Left ventricle myocardium superior (tissue), 1 donor: ENCODE measurements at places on chromosomes 2 and 18.
A peak's percentile ranks its signal among the peaks of the same experiment; 100 is the strongest.

DNA sequence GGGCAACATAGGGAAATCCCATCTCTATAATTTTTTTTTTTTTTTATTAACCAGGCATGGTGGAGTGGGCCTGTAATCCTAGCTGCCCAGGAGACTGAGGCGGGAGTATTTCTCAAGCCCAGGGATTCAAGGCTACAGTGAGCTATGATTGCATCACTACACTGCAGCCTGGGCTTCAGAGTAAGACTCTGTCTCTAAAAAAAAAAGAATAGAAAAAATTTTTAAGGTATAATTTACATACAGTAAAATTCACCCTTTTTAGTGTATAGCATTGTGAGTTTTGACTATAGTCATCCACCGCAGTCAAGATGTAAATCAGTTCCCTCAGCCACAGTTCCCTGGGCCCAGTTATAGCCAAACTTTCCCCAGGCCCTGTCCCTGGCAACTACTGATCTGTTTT is 57.1 kb upstream of the MSH6 start:
- DNase-seq: no peak

DNA sequence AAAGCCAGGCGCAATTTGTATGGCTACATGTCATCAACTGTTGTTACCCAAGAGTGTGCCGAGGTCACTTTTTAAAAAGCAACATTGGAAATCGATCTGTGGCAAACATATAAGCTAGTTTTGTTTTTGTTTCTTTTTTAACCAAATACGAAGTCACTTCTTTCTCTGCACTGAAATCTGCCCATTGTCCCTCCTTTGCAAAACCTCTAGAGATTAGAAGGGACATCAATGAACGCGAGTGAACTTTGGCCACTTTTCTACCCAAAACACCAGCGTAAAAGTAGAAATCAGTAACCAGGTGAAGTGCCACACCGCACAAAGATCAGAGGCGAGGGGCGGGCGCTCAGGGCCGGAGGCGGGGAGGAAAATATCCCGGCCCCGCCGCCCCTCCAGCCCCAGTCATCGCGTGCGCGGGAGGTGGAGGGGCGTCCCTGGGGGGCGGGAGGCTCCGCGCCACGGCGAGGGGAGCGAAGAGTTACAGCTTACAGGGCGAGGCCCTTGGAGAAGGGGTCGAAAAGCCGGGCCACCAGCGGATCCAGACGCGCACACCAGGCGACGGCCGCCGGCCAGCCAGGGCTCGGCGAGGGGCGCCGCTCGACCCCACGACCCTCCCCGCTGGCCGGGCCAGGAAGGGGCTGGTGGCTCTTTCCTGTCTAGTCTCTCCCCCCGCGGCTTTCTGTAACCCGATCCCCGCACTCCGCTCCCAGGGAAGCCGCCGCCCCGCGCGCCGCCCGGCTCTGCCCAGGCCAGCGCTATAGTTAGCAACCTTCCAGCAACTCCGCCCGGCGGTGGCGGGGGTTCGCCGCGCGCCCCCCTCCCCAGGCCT is 993 bp downstream of the RBMS1 start:
- DNase-seq: peak; percentile 88

DNA sequence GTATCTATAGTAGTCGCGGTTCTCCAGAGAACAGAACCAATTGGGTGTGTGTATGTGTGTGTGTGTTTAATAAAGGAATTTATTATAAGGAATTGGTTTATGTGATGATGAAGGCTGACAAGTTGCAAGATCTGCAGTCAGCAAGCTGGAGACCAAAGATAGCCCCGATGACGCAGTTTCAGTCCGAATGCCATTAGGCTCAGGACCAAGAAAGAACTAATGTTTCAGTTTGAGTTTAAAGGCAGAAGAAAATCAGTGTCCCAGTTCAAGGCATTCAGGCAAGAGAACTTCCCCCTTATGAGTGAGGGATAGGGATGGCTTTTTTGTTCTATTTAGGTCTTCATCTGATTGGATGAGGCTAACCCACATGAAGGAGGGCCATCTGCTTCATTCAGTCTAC is 221.6 kb downstream of the HNMT start:
- no peak for DNase-seq

DNA sequence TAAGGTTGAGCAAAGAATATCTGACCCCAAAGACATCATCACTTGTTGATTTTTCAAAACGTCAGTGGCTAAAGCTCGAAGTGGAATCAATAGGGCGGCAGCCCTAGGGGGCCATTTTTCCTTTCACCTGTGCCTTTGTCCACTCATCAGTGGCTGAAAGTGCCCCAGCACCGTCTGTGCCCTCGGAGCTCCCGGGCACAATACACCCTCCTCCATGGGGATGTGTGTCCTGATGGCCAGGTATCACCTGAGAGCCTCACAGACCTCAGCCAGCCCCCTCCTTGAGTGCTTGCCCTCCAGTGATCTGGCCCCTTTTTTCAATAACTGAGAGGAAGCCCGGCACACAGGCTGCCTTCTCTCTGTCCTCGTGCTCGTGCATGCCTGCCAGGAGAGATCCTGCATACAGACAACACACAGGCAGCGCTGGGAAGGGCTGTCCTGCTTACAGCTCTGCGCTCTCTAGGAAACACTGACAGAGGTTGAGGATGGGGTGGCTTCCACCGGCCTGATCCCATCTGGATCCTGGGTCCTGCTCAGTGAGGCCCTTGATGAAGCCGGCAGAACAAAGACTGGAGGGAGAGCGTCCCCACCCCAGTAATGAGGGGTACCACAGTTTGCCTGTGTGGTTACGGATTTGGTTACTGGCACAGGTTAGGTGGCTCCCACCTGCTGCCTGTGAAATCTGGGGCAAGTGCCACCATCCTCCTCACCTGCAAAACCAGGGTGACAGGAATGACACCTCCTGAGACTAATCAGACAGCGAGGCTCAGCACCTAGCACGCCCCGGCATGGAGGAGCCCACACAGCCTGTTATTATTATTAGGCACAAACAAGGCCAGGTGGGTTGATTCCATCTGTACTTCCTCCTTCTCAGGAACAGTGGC is 197.5 kb upstream of the RAB6C start:
- no peak for DNase-seq

- no peak for DNase-seq
Observed at GRCh38 chr2:234401426-234401825, 95.5 kb downstream of the ARL4C start.

GRCh38 chr2:47782381-47782670 is 619 bp upstream of the MSH6 start:
- DNase-seq: no peak

DNA sequence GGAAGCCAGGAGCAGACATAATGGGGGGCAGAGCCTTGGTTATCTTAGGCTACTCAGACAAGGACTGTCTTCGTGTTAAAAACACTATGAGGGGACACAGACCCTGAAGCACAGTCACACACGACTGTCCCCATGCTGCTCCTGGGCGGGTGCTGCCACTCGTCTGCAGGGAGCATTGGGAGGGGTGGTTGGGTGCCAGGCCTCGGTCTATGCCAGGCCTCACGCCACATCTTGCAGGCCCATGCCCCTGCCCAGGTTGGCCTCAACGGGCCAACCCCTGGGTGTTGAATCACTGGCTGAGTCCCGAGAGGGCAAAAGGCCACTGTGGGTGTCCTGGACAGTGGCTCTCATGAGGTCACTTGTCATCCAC is 97.9 kb downstream of the USP40 start:
- DNase-seq: no peak

DNA sequence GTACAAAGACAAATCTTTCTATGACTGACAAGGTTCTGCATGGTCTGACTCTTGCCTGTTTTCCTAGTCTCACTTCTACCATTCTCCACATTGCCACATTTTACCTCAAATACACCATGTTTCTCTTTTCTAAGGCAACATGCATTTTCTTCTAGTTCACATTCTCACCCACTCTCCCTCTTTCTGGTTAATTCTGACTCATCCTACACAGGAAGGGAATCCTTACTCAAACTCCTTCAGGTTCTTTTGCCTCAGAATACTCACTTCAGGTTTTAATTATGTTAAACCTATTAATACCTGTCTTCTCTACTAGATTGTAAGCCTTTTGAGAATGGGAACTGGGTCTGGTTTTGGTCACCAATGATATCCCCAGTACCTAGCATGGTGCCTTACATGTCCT is 47.2 kb downstream of the MAP2 start:
- DNase-seq: no peak

DNA sequence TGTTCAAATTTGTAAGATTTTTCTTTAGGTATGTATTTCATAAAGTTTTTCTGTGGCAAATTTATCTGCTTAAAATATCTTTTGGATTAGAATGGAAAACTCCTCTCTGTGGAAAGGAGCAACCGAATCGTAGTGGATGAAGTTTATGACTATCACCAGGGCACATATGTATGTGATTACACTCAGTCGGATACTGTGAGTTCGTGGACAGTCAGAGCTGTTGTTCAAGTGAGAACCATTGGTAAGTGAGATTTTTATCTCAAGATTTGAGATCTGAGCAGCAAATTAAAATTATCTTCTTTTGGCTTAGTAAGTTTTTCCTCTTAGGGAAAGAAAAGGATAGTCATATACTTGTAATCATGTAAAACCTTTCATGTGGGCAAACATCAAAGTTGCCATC is 14.2 kb downstream of the IL18RAP start:
- DNase-seq: no peak

- DNase-seq: no peak
Observed at GRCh38 chr2:178221556-178221955, 27.2 kb downstream of the OSBPL6 start.

- no peak for DNase-seq
Observed at GRCh38 chr2:59458800-59459199, 1094.7 kb downstream of the BCL11A start.

GRCh38 chr18:46759890-46760289 is 3.0 kb upstream of the ST8SIA5 start:
- DNase-seq: no peak

DNA sequence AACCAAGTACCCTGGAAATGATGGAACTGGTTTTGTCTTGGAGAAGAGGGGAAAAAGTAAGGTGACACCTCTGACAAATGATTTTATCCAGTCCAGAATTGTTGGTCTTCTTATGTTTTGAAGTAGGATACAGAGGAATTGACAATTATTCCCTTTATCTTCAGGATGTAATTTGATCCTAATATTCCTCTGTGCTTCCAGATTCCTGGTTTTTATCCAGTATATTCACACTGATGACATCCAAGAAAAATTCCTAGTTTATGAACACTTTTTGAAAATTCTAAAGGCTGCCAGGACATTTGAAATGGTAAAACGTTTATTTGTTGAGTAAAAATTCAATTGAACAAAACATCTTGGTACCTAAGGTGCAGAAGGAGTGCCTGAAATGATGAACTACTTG is 22.2 kb upstream of the ETAA1 start:
- no peak for DNase-seq

GRCh38 chr2:20555954-20556353 is 94.9 kb downstream of the HS1BP3 start:
- no peak for DNase-seq

DNA sequence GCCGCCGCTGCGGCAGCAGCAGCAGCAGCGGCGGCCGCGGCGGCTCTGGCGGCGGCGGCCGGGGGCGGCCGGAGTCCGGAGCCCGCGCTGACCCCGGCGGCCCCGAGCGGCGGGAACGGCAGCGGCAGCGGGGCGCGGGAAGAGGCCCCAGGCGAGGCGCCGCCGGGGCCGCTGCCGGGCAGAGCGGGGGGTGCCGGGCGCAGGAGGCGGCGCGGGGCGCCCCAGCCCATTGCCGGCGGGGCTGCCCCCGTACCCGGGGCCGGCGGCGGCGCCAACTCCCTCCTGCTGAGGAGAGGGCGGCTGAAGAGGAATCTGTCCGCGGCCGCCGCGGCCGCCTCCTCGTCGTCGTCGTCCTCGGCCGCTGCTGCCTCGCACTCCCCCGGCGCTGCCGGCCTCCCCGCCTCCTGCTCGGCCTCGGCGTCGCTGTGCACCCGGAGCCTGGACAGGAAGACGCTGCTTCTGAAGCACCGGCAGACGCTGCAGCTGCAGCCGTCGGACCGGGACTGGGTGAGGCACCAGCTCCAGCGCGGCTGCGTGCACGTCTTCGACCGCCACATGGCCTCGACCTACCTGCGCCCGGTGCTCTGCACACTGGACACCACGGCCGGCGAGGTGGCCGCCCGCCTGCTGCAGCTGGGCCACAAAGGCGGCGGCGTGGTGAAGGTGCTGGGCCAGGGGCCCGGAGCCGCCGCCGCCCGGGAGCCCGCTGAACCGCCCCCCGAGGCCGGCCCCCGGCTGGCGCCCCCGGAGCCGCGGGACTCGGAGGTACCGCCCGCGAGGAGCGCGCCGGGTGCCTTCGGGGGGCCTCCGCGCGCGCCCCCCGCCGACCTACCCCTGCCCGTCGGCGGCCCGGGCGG is 646 bp downstream of the PHLPP1 start:
- peak; percentile 73 for DNase-seq

GRCh38 chr2:66930339-66931220 is 466.6 kb upstream of the ETAA1 start:
- DNase-seq: no peak

GRCh38 chr18:55587418-55588110 is 428 bp downstream of the TCF4 start:
- no peak for DNase-seq

DNA sequence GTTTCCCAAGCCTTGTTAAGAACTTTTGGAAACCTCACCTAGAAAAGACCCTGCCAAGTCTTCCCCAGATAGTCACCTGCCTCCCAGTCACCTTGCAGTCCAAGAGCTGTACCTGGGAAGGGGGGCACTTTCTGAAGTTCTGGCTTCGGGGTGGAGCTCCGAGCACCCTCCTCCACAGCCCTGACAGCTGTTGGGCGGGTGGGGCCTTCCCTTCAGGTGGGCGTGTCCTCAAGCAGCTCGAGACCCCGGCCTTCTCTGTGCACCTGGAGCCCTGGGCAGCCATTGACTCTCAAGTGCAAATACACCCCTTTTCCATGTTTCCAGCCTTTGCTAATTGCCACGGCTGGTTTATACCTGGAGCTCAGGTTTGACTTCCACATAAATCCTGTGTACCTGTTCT is 37.0 kb upstream of the IGFBP5 start:
- DNase-seq: no peak

- DNase-seq: peak; percentile 18
Observed at GRCh38 chr18:48833701-48834412, 116.9 kb downstream of the SMAD7 start.

GRCh38 chr18:58449464-58449863 is 179.4 kb downstream of the ALPK2 start:
- DNase-seq: no peak

DNA sequence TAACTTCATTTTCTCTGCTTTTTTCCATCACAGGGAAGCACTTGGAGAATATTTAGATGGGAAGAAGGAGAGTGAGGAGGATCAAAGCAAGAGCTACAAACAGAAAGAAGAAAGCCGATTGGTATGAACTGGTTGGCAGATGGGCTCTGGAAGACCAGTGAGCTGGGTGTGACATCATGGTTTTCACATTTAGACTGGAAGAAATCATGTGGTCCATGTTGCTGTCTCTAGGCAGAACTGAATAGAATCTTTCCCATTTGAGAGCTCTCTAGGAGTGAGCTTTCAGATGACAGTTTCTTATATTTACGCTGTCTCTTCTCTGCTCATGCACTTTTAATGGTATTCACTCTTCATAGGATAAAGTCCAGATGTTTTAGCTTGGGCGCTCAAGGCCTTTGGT is 12.6 kb downstream of the DRC1 start:
- no peak for DNase-seq

GRCh38 chr2:1869987-1870386 is 125.7 kb upstream of the PXDN start:
- no peak for DNase-seq
